ENCODE measurements at places on chromosomes 3 and 15.

- no peak overlapping the region for H3K27ac ChIP-seq
- no peak for DNase-seq
- no peak overlapping the region for H3K4me3 ChIP-seq
- H3K36me3 ChIP-seq, result no peaks in the 10 kb centered on the region
- H3K27me3 ChIP-seq, result no peaks in the 10 kb centered on the region
These were observed 355.4 kb downstream of the MFSD1 start for GRCh38 chr3:159157275-159157674.

GRCh38 chr3:6803619-6804018 is 57.3 kb upstream of the GRM7 start:
- H3K36me3 ChIP-seq, result no peaks in the 10 kb centered on the region
- H3K27ac ChIP-seq, result no peak overlapping the region
- no peak overlapping the region for H3K4me3 ChIP-seq
- H3K27me3 ChIP-seq, result no peaks in the 10 kb centered on the region
- DNase-seq, result no peak
- H3K4me1 ChIP-seq, result no peaks in the 10 kb centered on the region

- H3K4me3 ChIP-seq, result no peak overlapping the region
- H3K27ac ChIP-seq, result no peak overlapping the region
- no peaks in the 10 kb centered on the region for H3K4me1 ChIP-seq
- no peak for DNase-seq
- H3K36me3 ChIP-seq, result no peaks in the 10 kb centered on the region
These were observed 21.0 kb upstream of the ATG7 start for GRCh38 chr3:11250902-11251806.

GRCh38 chr15:68276668-68277067 is 877 bp upstream of the FEM1B start:
- DNase-seq, result no peak
- H3K36me3 ChIP-seq, result no peaks in the 10 kb centered on the region
- H3K4me3 ChIP-seq, result peak overlapping the region; percentile 91
- peak overlapping the region; percentile 99 for H3K27ac ChIP-seq
- no peaks in the 10 kb centered on the region for H3K27me3 ChIP-seq

GRCh38 chr3:84724877-84725276 is 233.9 kb upstream of the CADM2 start:
- H3K27me3 ChIP-seq, result no peaks in the 10 kb centered on the region
- no peaks in the 10 kb centered on the region for H3K4me1 ChIP-seq
- H3K36me3 ChIP-seq, result no peaks in the 10 kb centered on the region
- H3K4me3 ChIP-seq, result no peak overlapping the region
- no peak for DNase-seq

GRCh38 chr3:120052225-120052624 is 42.0 kb downstream of the GSK3B start:
- no peaks in the 10 kb centered on the region for H3K36me3 ChIP-seq
- no peak overlapping the region for H3K27ac ChIP-seq
- no peak overlapping the region for H3K4me3 ChIP-seq
- H3K4me1 ChIP-seq, result peaks cover 44% of the 10 kb centered on the region

DNA sequence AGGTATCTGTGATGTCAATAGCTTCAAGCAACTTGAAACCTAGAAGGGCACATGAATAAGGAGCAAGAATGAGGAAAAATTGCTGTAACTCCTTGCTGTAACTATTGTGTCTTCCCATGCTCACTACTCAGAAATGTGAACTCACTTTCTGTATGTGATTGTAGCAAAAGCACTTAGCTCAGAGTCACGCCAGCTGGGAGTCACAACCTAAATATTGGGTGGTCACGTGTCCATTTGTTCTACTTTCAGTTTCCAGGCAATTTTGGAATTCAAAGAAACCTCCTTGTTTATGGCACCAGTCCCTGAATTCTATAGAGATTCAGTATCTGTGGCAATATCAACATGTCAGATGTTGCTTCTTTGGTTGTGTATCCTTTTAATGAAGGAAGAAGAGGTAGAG is 241.6 kb upstream of the AZI2 start:
- DNase-seq, result no peak
- H3K4me1 ChIP-seq, result no peaks in the 10 kb centered on the region
- no peaks in the 10 kb centered on the region for H3K36me3 ChIP-seq
- H3K27me3 ChIP-seq, result no peaks in the 10 kb centered on the region
- H3K27ac ChIP-seq, result no peak overlapping the region
- no peak overlapping the region for H3K4me3 ChIP-seq
